ENCODE measurements at places on chromosomes 16 and 17.

DNA sequence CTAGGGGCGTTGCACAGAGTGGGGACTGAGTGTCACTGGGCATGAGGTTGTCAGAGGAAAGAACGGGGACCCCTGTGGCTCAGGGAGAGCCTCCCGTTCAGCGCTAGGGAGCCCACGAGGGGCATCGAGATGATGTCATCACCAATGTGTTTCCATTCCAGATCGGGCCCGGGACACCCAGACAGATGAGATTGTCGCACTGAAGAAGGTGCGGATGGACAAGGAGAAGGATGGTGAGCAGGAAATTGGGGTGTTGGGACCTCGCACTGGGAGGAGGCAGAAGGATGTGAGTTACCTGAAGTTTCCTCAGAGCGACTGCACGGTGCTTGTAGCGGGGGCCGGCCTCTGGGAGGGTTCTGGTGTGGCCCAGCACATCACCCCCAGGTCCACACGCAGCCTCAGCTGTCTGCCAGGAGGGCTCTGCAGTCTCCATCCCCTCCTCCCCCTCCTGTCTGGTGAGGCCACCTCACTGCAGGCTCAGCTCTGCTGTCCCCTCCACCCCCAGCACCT lies 4.0 kb downstream of the CDK10 start:
- DNase-seq = no peak

GRCh38 chr16:1773703-1774447 lies 941 bp upstream of the MRPS34 start:
- no peak for DNase-seq

DNA sequence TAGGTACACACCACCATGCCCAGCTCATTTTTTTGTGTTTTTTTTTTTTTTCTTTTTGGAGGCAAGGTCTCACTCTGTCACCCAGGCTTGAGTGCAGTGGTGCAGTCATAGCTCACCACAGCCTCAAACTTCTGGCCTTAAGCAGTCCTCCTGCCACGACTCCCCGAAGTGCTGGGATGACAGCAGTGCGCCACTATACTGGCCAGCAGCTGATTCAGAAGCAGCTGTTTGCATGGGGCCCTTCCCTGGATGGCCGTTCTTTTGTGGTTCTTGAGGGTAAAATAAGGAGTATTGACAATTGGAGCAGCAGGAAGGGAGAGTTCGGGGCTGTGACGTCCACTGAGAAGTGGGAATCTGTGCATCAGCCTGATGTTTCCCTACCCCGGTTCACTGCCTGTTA lies 41.6 kb downstream of the KIAA0513 start:
- DNase-seq = no peak

GRCh38 chr17:72967977-72968585 lies 124.4 kb downstream of the SLC39A11 start:
- no peak for DNase-seq

GRCh38 chr16:84726079-84726668 lies 26.4 kb downstream of the USP10 start:
- peak; percentile 77 for DNase-seq

DNA sequence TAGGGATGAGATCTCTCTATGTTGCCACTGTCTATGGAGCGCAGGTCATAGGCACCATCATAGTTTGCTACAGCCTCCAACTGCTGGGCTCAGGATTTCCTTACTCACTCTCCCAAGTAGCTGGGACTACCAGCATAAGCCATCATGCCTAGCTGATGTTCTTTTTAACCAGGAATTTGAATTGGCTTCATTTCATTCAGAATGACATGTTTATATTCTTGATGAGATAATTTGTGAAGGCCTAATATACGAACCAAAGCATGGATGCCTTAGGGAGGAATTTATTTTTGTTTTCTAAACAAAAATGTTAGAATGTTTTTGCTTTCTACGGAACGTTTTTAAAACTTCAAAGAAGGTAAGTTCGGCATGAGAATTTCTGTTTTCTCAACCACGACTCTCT lies 71.6 kb downstream of the HS3ST3B1 start:
- DNase-seq = no peak

DNA sequence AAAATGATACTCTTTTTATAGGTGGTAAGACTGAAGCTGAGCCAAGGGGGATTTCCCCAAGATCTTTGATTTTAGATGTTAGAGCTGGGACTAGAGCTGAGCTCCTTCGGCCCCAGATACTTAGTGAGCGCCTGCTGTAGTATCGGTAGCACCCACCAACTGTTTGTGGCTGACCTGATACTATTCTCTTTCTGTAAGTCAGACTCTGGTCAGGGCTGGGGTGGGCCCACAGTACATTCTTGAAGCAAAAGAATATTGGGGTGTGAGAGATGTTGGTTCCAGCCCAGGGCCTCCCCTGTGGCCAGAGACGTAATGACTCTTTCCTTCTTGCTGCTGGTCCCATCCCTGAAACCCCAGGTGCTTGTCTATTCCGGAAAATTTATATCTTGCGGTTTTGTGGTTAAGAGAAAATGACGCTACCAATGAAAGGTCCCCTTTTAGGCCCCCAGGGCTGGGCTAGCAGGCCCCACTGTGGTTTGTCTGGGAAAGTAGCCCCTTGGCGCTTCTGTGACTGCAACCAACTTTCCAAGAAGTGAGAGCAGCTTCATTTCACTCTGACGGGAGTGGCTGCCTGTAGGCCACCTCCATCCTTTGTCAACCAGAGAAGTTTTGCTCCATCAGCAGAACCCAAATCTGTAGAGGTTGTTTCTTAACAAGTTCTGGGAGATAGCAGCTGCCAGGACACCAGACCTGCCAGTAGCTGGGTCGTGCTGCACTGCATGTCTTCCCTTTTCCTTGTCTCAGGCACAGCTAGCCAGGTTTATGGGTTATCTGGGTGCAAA lies 86.4 kb upstream of the LGALS9 start:
- DNase-seq = no peak

GRCh38 chr17:40963838-40964237 lies 2.9 kb downstream of the KRT39 start:
- DNase-seq = no peak

GRCh38 chr17:72445055-72445991 lies 324.5 kb downstream of the SOX9 start:
- no peak for DNase-seq

GRCh38 chr17:45020354-45021138 lies 30.9 kb downstream of the DCAKD start:
- DNase-seq = no peak

GRCh38 chr17:79438058-79438457 lies 172.8 kb downstream of the RBFOX3 start:
- no peak for DNase-seq

DNA sequence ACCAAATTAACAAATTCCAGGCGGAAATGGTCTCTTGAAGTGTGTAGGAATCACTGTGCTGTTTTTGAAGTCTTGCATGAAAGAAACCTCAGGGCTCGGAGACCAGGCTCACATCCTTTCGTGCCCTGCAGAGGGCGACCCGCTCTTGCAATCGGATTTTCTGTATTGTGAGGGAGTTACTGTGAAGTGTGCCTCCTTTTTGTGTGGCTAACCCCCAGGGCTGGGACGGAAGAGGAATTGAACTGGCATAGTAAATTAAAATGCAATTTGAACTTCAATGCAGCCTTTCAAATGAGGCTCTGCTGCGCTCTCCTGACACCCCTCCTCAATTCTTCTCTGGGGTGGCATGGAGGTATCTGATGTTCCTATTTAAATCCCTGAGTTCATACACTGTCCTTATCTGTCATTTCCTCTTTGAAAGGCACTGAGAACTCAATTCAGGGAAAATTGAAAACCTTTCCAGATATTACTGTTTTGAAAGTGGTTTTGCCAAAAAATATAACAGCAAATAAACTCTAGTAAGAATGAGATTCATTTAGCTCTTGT lies 51.5 kb upstream of the MGAT5B start:
- peak; percentile 40 for DNase-seq

DNA sequence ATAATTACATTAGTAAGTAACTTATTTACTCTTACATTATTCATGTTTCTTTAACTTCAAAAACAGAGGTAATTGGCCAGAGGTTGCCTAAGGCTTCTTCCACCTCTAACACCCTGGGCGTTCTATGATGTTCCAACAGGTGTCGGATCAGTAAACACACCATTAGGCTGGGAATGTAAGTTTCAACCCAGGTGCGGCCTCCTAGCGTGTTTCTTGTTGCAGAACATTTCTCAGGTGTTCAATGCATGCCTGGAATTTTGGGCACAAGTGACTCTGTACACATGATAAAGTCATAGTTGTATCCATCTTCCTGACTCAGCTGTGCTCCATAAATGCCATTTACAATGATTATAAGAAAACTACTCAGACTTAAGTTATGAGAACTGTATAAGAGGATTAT lies 1.0 kb downstream of the KRTAP2-2 start:
- DNase-seq = no peak

- no peak for DNase-seq
Measured at GRCh38 chr17:72592242-72592966, 471.6 kb downstream of the SOX9 start.

DNA sequence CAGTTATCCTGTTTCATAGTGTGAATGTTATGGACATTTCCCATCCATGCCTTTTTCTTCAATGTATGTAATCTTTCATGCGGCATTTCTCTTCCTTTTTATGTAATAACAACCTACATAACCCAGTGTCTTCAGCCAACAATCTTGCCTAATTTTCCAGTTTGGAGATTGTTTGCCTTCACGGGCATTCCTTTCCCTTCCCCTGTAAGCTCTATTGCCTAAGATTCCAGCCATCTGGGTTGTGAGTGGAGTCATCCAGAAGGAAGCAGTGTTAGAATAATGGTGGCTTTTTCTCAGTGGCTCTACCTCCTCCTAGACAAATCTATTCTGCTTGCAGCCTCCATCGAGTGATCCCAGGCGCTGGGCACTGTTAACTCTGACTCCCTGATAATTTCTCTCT lies 22.3 kb downstream of the SYCE1L start:
- no peak for DNase-seq

DNA sequence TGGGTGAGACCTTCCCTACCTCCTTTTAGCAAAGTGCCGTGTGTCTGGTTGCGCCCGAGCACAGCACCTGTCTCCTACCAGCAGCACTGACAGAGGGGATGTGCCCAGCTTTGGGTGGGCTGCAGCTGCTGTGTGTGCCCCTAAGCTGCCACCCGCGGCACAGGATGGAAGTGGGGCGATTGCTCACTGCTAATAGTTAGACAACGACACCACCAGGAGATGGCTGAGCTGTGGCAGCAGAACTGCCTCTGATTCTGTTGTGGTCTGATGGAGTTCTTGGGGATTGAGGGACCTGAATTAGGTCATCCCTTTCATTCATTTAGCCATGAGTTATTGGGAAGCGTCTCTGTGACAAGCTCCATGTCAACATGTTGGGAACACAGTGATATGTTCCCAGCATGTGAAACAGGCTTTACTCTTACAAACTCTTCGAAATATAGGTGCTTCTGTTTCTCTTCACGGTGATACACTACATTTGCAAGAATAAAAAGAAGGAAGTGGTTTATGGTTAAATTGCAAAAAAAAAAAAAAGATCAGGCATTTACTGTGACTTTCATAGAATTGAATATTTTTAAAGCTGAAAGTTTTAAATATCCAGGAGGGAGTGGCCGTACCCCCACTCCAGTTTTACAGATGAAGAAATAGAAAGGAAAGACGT lies 184.4 kb downstream of the MAF start:
- no peak for DNase-seq

- no peak for DNase-seq
Measured at GRCh38 chr17:66485309-66485947, 183.0 kb downstream of the PRKCA start.

DNA sequence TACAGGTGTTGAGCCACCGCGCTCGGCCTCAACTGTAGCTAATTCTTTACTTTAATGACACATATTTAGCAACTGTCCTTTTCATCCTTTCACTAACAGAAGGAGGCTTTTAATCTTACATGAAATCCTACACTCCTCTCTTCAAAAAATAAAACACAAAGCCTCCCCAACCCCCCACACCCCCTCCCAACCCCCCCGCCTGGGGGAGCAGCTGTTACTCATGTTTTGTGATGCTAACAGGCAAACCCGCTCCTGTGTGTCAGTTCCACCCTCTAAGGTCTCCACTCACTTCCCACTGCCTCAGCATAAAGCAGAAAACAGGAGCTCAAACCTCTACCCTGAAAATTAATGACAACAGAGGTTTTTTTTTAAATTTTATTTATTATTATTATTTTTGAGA lies 55.4 kb upstream of the SLC25A19 start:
- DNase-seq = peak; percentile 9

- no peak for DNase-seq
Measured at GRCh38 chr17:51263006-51263405, 2.7 kb downstream of the UTP18 start.

DNA sequence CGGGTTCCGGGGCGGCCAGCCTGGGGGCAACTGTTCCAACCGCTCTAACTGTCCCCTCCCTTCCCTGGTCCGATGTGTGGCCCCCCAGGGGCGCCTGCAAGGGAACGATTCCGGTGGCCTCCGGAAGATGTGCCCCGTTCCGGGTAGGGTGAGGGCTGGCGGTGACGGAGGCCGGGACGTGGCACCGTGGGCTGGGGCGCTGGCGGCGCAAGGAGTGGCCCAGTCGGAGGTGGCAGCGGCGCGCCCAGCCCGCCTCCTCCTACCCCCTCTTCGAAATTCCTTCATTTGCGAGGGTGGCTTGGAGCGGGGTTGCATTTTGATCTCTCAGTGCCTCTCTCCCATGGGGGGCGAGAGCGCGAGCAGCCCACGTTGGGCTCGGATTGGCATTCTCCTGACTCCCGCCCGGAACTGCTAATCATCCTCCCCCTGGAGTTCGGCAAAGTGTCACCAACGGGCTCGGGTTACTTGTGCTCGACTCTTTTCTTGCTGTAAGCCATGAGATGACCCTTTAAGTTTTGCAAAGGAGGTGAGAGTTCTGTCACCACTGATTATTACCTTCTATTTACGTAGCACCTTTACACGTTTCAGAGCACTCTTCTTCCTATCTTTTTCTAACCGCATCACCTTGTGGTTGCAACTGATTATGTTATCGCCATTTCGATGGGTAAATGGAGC lies 622 bp downstream of the NDEL1 start:
- peak; percentile 39 for DNase-seq

GRCh38 chr16:87974178-87974577 lies 22.9 kb downstream of the BANP start:
- DNase-seq = no peak

- DNase-seq = no peak
Measured at GRCh38 chr17:63790057-63790456, 16.1 kb downstream of the DDX42 start.

DNA sequence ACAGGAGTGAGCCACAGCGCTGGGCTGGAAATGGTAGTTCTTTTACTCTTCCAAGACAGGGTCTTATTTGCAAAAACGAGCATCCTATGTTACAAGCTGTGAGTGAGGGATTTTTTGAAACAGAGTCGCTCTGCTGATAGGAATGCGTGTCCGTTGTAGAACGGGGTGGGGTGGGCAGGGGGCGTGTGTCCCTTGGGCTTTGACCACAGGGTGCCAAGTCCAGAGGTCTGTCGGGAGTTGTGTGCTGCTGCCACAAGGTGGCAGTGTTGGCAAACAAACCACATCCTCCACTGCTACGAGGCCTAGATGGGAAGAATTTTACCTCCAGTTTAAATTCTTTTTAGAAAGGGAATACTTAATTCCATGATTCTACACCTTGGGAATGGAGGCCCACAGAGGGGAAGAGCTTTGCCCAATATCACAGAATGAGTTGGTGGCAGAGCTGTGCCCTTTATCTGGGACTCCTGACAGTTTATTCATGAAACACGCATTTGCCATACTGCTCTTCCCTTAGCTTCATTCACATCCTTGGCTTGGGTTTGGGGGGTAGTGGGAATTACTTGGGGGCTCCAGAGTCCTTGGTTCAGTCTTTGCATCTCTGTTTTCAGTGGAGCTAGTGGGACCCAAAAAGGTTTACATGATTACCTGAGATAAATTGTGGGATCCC lies 30.6 kb upstream of the ETV4 start:
- peak; percentile 54 for DNase-seq

All from T follicular helper cell (primary cell).